ENCODE measurements at places on chromosomes 5 and 9.
A peak's percentile ranks its signal among the peaks of the same experiment; 100 is the strongest.

- H3K36me3 ChIP-seq, result no peaks in the 10 kb centered on the region
- peak overlapping the region; percentile 50 for H3K27ac ChIP-seq
- no peaks in the 10 kb centered on the region for H3K27me3 ChIP-seq
Observed at GRCh38 chr5:148730942-148731898, 76.9 kb upstream of the HTR4 start.

DNA sequence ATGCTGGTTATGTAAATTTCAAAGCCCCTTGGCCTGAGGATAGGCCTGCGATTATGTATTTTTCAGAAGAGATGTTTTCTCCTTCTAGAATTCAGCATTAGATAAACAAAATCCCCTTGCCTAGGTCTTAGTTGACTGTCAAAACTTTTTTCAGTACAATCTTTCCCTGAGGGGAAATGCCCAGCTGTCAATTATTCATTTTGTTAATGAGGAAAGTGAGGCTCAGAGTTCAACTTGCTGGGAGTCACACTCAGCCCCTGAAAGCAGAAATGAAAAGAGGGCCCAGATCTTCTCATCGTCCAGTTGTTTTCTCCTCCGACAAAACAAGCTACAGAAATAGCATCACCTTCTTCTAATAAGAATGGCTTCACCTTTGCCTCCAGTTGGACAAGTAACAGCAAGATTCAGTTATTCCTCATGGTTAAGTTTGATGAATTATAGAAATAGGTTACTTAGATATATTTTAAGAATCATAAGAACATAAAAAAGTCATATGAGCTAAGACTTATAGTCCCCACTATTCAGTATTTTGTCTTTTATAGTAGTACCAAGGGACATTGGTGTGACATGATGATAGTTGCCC, 627.1 kb upstream of the WWC1 start:
- no peaks in the 10 kb centered on the region for H3K36me3 ChIP-seq
- no peaks in the 10 kb centered on the region for H3K27me3 ChIP-seq
- H3K27ac ChIP-seq, result no peak overlapping the region
- no peaks in the 10 kb centered on the region for H3K4me1 ChIP-seq
- DNase-seq, result no peak
- no peak overlapping the region for H3K4me3 ChIP-seq

DNA sequence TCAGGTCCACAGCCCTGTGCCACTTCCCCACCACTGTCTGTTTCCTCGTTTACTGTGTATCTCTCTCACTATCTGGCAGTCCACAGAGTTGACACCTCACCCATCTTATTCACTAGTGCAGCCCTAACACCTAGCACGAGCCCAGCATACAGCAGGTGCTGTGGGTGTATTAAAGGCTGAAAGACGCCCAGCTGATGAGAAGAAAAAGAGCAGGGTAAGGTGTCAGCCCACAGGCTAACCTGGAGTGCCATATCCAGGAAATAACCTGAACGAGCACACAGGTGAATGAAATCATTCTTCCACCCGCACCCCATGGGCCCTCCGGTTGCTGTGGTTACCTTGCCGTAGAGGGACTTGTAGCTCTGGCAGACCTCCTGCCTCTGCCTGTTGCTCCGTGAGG, 18.6 kb downstream of the ANXA6 start:
- H3K4me3 ChIP-seq, result no peak overlapping the region
- peaks cover 69% of the 10 kb centered on the region for H3K4me1 ChIP-seq
- H3K27ac ChIP-seq, result no peak overlapping the region

- no peak overlapping the region for H3K4me3 ChIP-seq
- no peaks in the 10 kb centered on the region for H3K4me1 ChIP-seq
- no peak for DNase-seq
Observed at GRCh38 chr9:111533099-111533790, 8.3 kb downstream of the ZNF483 start.

GRCh38 chr5:102271759-102272158, 24.3 kb downstream of the SLCO4C1 start:
- H3K27ac ChIP-seq, result no peak overlapping the region
- no peaks in the 10 kb centered on the region for H3K27me3 ChIP-seq
- no peak for DNase-seq
- no peaks in the 10 kb centered on the region for H3K36me3 ChIP-seq

- H3K4me1 ChIP-seq, result no peaks in the 10 kb centered on the region
- no peaks in the 10 kb centered on the region for H3K27me3 ChIP-seq
- no peak overlapping the region for H3K27ac ChIP-seq
- no peak for DNase-seq
- no peak overlapping the region for H3K4me3 ChIP-seq
- no peaks in the 10 kb centered on the region for H3K36me3 ChIP-seq
Observed at GRCh38 chr5:97106216-97106581, 36.2 kb downstream of the LIX1 start.

DNA sequence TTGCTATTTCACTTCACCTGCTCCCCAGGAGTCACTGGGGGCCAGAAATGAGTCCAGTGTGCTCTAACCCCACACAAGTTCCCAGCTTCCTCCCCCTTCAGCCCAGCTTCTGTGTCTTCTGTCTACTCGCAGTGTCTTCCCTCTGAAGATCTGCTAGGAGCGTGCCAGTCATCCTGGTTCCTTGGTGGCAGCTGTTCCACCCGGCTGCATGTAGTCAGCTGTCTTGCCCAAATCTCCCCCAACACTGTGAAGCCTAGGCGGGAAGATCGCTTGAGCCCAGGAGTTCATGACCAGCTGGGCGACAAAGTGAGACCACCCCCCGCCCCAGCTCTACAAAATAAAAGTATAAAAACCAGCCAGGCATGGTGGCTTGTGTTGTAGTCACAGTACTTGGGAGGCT, 154.0 kb downstream of the GDNF start:
- no peak overlapping the region for H3K4me3 ChIP-seq
- H3K27ac ChIP-seq, result no peak overlapping the region
- H3K27me3 ChIP-seq, result no peaks in the 10 kb centered on the region
- no peak for DNase-seq

DNA sequence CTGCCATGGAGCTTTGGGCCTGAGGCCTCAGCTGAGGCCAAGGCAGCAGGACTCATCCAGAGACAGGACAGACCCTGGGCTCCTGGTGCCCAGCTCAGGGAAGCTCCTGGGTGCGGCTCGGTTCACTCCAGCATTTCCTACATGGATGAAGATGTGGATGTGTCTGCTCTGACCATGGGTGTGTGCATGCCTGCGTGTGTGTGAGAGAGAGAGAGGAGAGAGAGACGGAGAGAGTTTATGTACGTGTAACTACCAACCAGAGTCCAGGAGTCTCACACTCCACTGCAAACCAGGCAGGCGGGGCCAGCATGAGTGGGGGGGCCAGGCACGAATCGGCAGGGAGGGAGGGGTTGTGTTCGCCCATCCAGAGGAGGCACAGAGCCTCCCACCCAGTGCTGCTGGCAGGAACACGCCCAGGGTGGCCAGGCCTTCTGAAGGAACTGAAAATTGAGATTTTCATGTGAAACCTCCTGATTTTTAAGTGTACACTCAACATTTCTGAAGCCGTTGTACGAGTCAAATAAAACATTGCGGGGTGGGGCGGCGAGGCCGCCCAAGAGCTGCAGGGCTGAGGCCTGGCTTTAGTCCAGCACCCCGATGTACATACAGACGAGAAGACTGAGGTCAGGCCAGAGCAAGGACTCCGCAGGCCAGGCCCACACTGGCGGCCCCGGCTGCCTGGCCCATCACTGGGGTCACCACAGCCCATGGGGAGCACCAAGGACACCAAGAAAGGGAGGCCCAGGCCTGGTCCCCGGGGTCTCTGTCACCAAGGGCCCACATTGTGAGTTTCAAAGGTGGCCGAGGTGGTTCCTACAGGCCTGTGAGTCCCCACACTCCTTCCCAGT, 88.7 kb downstream of the ADAMTS2 start:
- H3K27ac ChIP-seq, result no peak overlapping the region
- no peaks in the 10 kb centered on the region for H3K27me3 ChIP-seq
- DNase-seq, result peak; percentile 70
- no peak overlapping the region for H3K4me3 ChIP-seq
- H3K4me1 ChIP-seq, result peaks cover 5% of the 10 kb centered on the region

- H3K27me3 ChIP-seq, result no peaks in the 10 kb centered on the region
- H3K27ac ChIP-seq, result no peak overlapping the region
- no peaks in the 10 kb centered on the region for H3K4me1 ChIP-seq
- no peak overlapping the region for H3K4me3 ChIP-seq
- DNase-seq, result no peak
- H3K36me3 ChIP-seq, result no peaks in the 10 kb centered on the region
Observed at GRCh38 chr5:79873187-79873586, 117.9 kb downstream of the MTX3 start.

GRCh38 chr9:134887219-134887618, 6.6 kb downstream of the FCN2 start:
- no peaks in the 10 kb centered on the region for H3K4me1 ChIP-seq
- no peaks in the 10 kb centered on the region for H3K36me3 ChIP-seq
- H3K4me3 ChIP-seq, result no peak overlapping the region
- peaks cover 49% of the 10 kb centered on the region for H3K27me3 ChIP-seq
- DNase-seq, result no peak

DNA sequence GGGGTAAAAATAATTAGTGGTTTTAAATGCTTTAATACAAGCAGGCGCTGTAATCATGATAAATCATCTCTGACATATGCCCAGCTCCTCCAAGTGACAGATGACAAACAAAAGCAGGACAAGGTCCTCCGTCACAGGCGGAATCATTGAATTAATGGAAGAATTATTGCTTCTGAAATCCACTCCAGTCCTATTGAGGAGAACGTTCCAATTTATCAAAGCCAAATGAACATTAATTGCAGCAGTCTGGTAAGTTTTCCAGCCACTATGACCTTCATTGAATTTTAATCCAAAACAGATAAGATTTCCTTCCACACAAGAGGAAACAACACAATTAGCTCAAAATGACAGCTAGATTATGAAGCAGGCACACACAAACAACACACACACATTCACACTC, 136.8 kb downstream of the ASTN2 start:
- H3K27me3 ChIP-seq, result no peaks in the 10 kb centered on the region
- H3K4me1 ChIP-seq, result no peaks in the 10 kb centered on the region
- H3K4me3 ChIP-seq, result no peak overlapping the region
- H3K36me3 ChIP-seq, result no peaks in the 10 kb centered on the region
- DNase-seq, result no peak

DNA sequence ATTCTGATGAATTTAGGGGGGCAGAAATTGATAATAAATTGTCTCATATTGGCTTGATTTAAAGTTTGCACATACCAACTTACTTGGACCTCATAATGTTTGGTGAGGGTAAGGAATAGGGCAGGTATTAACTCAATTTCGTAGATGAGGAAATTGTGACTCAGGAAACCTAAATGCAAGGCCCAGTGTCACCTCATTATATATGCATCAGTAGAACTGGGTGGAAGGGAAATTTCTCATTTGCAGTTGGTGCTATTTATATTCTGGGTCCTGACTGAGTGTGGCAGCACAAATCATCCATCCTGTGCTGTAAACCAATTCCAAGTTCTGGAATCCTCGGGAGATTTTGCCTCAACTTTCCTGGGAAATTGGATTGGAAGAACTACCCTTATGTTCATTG, 103.0 kb downstream of the SPATA31D1 start:
- no peaks in the 10 kb centered on the region for H3K36me3 ChIP-seq
- DNase-seq, result no peak
- no peaks in the 10 kb centered on the region for H3K27me3 ChIP-seq
- no peak overlapping the region for H3K4me3 ChIP-seq
- no peak overlapping the region for H3K27ac ChIP-seq

DNA sequence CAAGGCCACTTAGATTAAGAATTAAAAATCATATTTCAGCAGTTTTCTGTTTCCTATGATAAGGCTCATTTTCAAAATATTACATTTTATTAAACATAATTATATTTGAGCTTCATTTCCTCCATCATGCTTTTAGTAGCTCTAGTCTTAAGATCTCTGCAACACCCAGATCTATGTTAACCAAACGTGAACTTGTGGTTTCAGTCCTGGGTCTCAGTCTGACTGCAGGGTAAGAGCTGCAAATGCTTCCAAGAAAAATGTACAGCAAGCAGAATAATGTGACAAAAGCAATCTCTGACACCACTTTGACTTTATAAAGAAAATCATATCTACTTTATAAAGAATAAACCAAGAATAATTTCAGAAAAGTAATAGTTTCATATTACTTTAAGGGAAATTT, 512.4 kb downstream of the SEMA5A start:
- no peak for DNase-seq
- H3K4me3 ChIP-seq, result no peak overlapping the region
- H3K27ac ChIP-seq, result no peak overlapping the region
- H3K4me1 ChIP-seq, result no peaks in the 10 kb centered on the region
- no peaks in the 10 kb centered on the region for H3K27me3 ChIP-seq

GRCh38 chr5:81838307-81838906, 87.5 kb upstream of the SSBP2 start:
- H3K4me1 ChIP-seq, result no peaks in the 10 kb centered on the region
- DNase-seq, result no peak
- H3K27me3 ChIP-seq, result no peaks in the 10 kb centered on the region
- H3K27ac ChIP-seq, result no peak overlapping the region
- H3K36me3 ChIP-seq, result no peaks in the 10 kb centered on the region

DNA sequence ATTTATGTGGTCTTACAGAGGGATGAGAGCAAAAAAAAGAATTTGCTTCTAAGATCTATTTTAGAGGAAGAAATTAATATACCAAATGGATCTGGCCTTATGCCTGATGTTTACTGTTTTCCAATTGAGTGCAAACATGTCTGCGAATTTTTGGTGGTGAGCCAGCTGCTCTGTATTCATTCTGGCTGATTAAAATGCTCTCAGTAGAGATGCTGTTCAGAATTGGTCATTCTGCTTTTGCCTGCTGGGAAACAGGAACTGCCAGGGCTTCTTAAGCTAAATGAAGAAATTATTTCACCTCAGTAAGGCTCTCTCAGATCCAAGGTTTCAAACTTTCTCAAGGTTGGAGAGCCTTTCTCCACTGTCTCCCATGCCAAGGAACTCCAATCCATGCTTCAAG, 132.0 kb upstream of the SV2C start:
- DNase-seq, result no peak
- H3K27ac ChIP-seq, result no peak overlapping the region
- H3K4me1 ChIP-seq, result no peaks in the 10 kb centered on the region
- no peak overlapping the region for H3K4me3 ChIP-seq
- H3K27me3 ChIP-seq, result no peaks in the 10 kb centered on the region

GRCh38 chr9:71891557-71892189, 19.3 kb downstream of the ABHD17B start:
- no peak overlapping the region for H3K4me3 ChIP-seq
- H3K4me1 ChIP-seq, result peaks cover 11% of the 10 kb centered on the region
- no peaks in the 10 kb centered on the region for H3K27me3 ChIP-seq
- DNase-seq, result no peak
- H3K36me3 ChIP-seq, result no peaks in the 10 kb centered on the region

- H3K4me1 ChIP-seq, result no peaks in the 10 kb centered on the region
- H3K27ac ChIP-seq, result no peak overlapping the region
- no peak for DNase-seq
Observed at GRCh38 chr5:765948-766631, 18.4 kb downstream of the ZDHHC11B start.

- H3K4me1 ChIP-seq, result peaks cover 100% of the 10 kb centered on the region
- H3K27ac ChIP-seq, result no peak overlapping the region
- H3K27me3 ChIP-seq, result no peaks in the 10 kb centered on the region
- peak; percentile 44 for DNase-seq
- peaks cover 12% of the 10 kb centered on the region for H3K36me3 ChIP-seq
Observed at GRCh38 chr5:132481596-132482211, 8.9 kb downstream of the IRF1 start.

All from spleen (tissue), 13 donors.